Fibroblast of lung (primary cell): ENCODE measurements at places on chromosomes 2 and 18. TPM values are rescaled to one million over a fixed set of nuclear protein-coding genes. Genes with fewer than 3 reads are reported as not detected.

GRCh38 chr2:19361325-19361990 lies 3.0 kb upstream of the OSR1 start:
- peaks cover 2% of the 10 kb centered on the region for H3K4me1 ChIP-seq
- H3K27ac ChIP-seq = peak overlapping the region; percentile 65
- H3K36me3 ChIP-seq = no peaks in the 10 kb centered on the region
- DNase-seq = peak; percentile 33

DNA sequence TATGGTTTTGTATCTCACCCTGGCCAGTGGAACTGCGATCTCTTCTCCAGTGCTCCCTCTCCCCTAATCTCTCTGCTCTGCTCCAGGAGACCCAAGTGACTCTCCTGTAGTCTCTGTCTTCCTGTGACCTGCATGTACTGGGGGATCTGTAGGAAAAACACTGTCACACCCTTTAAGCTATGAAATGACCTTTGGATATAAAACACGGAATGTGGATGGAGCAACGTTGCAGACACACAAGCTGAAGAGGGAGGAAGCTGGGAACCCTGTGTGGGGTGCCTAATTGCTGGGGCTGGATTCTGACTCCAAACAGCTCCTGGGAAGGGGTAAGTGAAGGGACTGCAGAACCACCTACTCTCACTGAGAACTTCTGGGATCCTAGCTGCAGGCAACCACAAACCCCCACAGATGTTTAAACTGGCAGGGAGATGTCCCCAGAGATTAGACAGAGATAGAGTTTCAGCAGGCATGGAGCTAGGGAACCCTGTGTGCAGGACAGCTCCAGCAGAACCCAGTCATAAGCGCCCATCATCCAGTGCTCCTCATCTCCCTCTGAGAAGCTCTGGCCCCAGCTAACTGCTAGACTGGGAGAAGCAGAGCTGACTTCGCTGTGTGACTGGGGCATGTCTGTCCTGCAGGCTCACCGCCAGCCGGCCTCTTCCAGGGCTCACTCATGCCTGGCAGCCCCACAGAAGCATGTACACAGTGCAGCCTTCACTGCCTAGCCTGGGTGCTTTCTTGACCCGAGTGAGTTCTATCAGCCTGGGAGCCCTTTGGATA lies 482.7 kb upstream of the SETBP1 start:
- H3K27ac ChIP-seq = no peak overlapping the region
- H3K36me3 ChIP-seq = no peaks in the 10 kb centered on the region
- H3K4me3 ChIP-seq = no peak overlapping the region
- no peaks in the 10 kb centered on the region for H3K4me1 ChIP-seq
- DNase-seq = no peak

Gene KIF3C
- total RNA-seq = 9.0 and 13.0 TPM in 2 replicates

Gene MROH2A
- total RNA-seq = not detected in 2 replicates

GRCh38 chr2:164764996-164765395 lies 76.6 kb downstream of the COBLL1 start:
- H3K4me3 ChIP-seq = no peak overlapping the region
- H3K4me1 ChIP-seq = no peaks in the 10 kb centered on the region
- no peak overlapping the region for H3K27ac ChIP-seq
- peak; percentile 2 for DNase-seq
- H3K27me3 ChIP-seq = no peaks in the 10 kb centered on the region
- no peaks in the 10 kb centered on the region for H3K36me3 ChIP-seq
